ENCODE measurements at places on chromosomes 5 and 9.

DNA sequence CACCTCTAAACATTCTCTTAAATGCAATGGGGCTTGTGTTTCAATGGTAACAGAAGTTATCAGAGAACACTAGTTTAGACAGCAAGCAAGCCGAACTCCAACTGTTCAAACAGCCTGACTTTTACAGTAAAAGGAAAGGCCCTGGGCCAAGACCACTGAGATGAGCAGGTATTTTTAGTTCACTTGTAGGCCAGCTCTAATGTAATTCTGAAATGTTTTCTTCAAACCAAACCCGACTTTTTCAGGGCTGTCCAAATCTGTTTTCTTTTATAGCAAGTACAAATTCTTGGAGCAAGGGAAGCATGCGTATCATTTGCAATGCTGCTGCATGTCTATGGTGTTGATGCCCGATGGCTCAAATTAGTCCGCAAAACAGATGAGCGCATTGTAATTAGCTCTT lies 192.9 kb downstream of the SLF1 start:
- no peak for DNase-seq

GRCh38 chr9:23557689-23558088 lies 268.4 kb downstream of the ELAVL2 start:
- no peak for DNase-seq

- DNase-seq: no peak
Measured at GRCh38 chr9:37468620-37469019, 3.4 kb upstream of the ZBTB5 start.

GRCh38 chr9:87309236-87309635 lies 188.4 kb upstream of the DAPK1 start:
- no peak for DNase-seq

Data from NCI-H1930 (cell line).